ENCODE measurements at places on chromosomes 11 and 22.

DNA sequence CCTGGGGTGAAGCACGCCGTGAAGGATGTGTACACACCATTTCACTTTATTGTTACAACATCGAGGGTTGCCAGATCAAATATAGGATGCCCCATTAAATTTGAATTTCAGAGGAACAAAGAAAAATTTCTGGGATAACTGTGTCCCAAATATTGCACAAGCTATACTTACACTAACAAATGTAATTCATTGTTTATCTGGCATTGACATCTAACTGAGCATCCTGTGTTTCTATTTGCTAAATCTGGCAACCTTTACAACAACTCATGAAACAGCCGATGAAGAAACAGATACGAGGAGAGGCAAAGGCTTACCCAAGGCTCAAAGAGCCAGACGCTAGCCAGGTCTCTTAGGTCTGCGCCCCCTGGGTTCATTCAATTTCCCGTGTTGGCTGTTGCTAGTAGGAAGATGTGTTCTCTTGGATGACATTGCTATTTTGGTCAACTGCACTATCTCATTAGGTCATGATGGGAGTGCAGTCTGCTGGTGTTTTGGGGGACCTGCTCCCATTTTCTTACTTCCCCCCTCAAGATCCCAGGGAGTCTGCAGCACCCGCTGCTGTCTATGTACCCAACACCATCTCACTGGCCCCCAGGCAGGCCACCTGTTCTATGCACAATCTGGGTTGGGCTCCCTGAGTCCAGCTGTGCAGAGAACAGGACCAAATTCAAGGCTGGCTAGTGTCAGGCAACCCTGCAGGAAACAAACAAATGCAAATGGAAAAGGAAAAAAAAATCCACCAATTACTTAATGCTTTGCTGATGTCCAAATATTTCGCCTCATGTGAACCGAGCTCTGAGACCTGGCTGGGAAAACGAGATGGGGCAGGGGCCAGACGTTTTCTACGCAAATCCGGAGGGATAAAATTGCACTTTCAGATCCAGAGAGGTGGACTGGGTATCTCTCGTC lies 560.9 kb downstream of the MIAT start:
- no peak for DNase-seq

DNA sequence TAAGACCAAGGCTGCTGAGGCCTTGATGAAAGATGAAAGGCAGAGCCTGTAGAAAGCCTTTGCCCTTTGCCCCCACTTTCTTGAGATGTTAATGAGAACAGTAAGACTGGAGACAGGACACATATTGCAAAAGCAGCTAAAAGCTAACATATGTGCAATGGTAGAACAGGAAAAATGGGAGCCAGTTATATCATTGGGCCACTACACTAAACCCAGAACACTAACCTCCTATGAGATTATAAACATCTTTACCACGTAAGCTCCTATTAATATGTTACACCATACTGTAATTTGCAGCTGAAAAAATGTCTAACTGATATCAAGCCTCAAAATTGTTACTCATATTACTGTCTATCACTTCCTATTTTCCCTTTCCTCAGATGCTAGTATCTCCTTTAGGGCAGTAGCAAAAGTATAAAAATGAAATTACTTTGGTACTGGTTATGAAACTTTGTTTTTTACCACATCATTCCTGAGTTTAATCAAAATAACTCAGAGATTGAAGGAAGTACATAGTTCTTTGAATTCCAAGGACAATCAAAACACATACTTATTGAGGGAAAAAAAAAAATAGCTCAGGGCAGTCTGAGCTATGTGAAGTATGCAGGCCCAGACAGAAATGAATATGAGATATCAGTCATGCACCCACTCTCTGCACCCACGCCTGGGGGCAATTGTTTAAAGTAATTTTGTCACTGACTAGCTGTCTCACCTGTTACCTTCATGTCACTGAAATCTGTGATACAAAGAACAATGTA lies 9.1 kb downstream of the HPS5 start:
- no peak for DNase-seq

GRCh38 chr11:113675003-113675561 lies 31.0 kb downstream of the TMPRSS5 start:
- peak; percentile 52 for DNase-seq

GRCh38 chr11:95100856-95101507 lies 11.3 kb downstream of the ENDOD1 start:
- DNase-seq: no peak

Measured in activated CD4-positive, alpha-beta memory T cell treated with anti-CD3 and anti-CD28 coated beads, Interleukin-2, amount 10 ng/mL, durations not matched to agents 7 days and 5 days (primary cell).